ENCODE measurements at places on chromosomes 12 and 14.
A peak's percentile ranks its signal among the peaks of the same experiment; 100 is the strongest.

- no peak for DNase-seq
These were observed 16.6 kb upstream of the PLEK2 start for GRCh38 chr14:67428501-67429031.

GRCh38 chr14:91419044-91419397 lies 1.4 kb upstream of the CCDC88C start:
- DNase-seq, result no peak

DNA sequence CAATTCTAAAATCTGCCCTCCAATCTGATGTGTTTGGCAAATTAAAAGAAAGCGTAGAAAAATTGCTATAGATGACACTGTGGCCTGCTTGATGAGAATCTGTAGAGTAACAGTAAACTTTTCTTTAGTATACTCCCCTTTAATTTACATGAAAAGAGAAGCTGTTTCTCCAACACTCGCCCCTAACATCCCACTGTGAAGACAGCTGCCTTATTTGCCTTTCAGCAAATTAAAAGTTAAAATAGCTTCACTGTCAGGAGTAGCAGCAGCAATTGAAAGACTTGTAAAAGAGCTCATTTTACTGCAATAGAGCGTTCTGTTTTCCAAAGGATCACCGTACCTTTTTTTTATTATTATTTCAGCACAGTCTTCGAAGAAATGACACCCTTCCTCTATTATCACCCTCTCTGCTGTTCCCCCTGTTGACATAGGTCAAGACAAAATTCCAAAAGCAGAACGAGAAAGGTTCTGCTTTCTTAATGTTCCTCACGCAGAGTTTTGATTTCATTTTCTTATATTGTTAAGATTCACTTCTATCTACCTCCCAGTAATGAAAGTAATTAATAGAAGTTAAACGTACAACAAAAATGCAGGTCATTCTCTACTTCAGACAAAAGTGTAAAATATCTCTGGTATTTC lies 153.5 kb upstream of the USP15 start:
- no peak for DNase-seq

GRCh38 chr12:33596814-33597213 lies 157.2 kb upstream of the SYT10 start:
- DNase-seq, result no peak

GRCh38 chr12:93773122-93773871 lies 96.1 kb downstream of the CRADD start:
- DNase-seq, result peak; percentile 29

- no peak for DNase-seq
These were observed 25.2 kb downstream of the SINHCAF start for GRCh38 chr12:31300783-31301182.

GRCh38 chr14:92532490-92533163 lies 19.0 kb downstream of the RIN3 start:
- DNase-seq, result no peak

DNA sequence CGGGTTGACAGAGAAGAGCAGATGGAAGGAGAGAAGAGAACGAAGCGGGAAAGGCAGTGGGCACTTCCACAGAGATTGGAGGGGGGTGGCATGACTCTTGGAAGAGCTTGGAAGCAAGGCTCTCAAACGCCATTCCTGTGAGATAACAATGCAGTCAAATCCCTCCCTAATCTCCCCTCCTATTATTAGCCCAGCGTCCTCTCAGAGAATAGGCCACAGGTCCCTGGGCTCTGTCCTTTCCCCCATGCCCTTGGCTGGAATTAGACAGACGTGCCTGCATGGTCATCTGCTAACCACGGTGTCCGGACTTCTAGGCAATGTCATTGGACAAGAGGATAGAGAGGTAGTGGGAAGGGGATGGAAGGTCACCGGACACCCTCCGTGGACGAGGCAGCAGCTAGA lies 8.0 kb upstream of the MYH7 start:
- DNase-seq, result no peak

GRCh38 chr12:14560904-14561574 lies 6.6 kb downstream of the PLBD1 start:
- DNase-seq, result no peak

DNA sequence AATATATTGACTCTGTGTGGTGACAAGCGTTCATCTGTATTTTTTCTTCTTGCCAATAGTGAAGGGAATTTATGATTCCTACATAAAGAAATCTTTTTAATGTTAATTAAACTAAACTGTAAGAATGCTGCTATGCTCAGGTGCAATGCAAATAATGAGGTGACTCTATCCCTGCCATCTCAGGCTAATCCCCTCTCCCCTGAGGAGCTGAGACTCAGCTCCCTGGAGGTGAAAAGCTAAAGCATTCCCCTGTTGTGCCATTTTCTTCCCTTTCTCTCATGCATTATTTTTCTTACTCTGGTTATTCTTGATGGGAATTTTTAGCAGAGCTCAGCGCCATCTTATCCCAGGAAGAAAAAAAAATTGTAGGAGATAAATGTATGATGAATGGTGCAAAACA lies 113.9 kb upstream of the FGD4 start:
- no peak for DNase-seq

GRCh38 chr12:123077298-123078119 lies 73.4 kb downstream of the PITPNM2 start:
- DNase-seq, result no peak

DNA sequence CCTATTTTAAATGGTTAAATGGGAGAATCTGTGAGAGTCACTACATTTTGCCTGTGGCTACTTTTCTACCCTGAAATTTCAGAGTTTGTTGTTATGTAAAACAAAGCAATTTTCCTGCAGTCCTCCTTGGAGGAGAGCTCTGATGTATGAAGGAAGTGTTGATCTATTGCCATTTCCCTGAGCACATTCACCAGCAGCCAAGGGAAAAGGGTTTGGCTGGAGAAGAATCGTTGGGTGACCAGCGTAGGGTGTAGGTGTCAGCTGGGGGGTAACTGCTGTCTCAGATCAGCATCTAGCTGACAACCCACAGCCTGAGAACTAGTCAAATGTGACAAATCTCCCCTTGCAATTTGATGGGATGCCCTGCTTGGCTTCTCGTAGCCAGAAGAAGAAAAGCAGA lies 230.5 kb downstream of the PDZRN4 start:
- DNase-seq, result no peak

DNA sequence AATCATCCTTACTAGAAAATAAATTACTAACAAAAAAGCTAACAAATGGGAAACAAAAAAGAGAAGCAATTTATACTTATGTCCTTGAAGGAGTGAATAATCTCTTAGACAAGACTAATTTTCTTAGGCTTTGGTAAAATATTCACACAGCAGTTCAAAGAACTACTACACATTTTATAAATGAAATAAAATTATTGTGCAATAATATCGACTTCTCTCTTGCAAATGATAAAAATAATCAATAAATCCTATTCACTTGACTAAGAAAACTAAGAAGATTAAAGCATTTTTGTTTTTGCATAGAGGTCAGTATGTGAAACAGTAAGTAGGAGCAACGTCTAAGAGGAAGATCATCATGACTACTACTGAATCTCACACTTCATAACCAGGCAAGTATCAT lies 82.0 kb downstream of the EML5 start:
- no peak for DNase-seq

- DNase-seq, result no peak
These were observed 6.4 kb downstream of the NFYB start for GRCh38 chr12:104131609-104132008.

DNA sequence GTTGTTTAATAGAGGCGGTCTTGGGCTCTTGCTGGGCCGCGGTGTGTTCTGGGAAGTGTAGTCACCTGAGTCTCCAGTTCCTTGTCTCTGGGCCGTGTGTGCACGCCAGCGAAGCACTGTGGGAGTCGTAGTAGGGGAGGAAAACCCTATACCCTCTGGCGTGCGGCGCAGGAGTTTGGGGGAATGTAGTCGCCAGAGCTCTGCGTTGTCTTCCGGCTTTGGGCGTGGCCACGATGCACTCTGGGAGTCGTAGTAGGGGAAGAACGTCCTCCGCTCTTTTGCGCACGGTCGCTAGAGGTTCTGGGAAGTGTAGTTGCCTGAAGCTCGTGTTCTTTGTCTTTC lies 726 bp upstream of the ZNF140 start:
- peak; percentile 86 for DNase-seq

- no peak for DNase-seq
These were observed 25.1 kb downstream of the PXN start for GRCh38 chr12:120240495-120240833.

DNA sequence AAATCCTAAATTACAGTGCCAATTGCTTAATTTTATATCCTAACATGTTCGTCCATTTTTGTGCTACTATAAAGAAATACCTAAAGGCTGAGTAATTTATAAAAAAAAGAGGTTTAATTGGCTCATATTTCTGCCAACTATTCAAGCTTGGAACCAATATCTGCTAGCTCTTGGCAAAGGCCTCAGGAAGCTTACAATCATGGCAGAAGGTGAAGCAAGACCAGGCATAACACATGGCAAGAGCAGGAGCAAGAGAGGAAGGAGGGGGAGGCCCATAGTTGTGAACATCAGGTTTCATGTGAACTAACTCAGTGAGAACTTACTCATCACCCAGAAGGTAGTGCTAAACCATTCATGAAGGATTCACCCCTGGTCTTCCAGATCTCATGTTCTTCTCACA lies 494.3 kb downstream of the CCER1 start:
- no peak for DNase-seq

- DNase-seq, result no peak
These were observed 144.9 kb upstream of the CCDC196 start for GRCh38 chr14:66341239-66341638.

DNA sequence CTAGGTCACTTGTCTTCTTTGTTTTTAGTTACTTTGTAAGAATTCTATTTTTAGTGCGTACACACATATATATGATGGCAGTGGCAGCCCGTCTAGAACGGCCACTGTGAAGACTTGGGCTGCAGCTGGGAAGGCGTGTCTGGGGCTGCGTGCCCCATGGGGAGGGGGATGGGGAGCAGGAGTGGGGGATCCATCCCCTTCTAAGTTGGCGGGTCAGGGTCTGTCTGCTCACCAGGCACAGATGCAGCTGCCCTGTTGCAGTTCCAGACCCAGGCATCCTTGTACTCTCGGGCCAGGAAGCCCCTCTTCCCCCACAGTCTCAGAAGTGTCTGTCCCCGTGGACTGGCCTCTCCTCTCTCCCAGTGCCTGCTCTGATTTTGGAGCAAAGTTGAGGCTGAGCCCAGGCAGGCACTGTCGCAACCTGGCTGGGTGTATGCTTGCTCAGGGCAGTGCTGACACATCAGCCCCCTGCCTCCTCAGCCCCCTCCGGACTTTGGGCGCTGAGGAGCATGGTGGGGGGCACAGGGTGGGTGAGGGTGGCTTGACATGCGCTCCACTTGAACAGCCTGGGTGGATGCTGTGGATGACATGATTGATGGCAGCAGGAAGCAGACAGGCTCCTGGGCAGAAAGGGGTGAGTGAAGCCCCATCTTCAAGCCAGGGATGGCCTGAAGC lies 271.2 kb upstream of the NAV3 start:
- DNase-seq, result no peak

- DNase-seq, result no peak
These were observed 5.5 kb downstream of the HOXC5 start for GRCh38 chr12:54038284-54038870.

DNA sequence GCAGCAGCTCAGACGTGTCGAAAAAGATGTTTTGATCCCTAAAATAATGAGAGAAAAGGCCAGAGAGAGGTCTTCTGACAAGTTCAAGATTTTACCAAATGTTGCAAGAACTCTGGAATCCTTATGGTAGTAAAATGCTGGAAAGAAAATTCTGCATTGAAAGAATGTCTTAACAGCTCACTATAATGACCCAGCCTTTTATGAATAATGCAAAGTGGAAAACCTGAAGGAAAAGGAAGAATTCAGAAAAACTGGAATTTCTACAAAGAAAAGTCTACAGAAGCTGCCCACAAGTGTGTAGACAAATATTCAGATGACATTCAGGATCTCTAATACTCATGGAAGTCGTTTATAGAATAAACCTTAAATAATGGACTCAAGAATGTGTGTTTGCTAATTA lies 1.8 kb upstream of the CCDC88C start:
- DNase-seq, result no peak

DNA sequence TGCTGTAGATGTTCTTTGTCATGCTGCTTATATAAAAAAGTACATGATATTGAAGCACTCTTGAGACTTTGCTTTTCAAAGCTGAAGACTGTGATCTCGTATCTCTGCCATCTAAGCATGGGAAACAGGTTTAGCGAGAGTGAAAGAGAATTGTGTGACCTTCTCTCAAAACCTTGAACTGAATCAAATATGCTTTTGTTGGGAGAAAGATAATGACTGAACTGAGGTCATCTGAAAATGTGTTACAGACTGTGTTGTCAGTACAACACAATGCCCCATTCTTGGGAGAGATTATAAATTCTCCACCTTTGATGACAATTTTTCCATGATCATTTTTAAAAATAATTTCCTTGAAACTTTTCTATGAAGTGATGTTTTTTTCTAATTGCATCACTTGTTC lies 272.1 kb upstream of the SEL1L start:
- no peak for DNase-seq

DNA sequence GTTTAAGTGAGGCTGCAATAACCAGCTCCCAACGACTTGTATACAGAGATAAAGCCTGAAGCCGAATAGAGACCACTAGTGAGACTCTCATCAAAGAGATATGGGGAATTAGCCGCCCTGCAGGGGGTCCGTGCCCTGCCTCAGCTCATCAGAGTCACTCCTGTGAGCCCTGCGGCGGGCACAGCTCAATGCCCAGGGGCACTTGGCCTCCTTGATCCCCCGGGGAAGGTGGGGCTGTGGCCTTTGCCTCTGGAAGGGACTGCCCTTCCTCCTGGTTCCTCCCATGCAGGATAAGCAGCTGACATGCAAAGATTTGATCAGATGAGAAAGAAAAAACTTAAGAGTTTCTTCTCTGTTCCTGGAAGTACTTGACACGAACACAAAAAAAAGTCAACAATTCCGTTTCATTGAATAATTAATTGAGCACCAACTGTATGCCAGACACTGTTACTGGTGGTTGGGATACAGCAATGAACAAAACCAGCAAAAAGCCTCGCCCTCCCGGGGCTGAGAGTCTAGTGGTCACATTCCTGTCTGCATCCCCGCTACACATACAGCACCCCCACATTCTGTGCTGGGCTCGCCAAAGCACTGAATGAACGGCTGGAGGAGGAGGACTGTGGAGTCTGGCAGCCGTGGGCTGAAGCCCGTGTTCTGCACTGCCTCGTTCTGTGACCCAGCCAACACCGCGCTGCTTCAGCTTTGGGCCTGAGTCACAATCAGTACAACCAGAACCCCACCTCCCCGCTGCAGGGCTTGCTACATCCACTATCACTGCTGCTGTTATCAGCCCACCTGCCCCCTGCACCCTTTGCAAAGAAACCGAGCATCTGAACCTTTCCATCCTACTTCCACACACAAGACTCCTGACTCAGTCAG lies 10.3 kb downstream of the TTC7B start:
- DNase-seq, result no peak

- DNase-seq, result no peak
These were observed 123.5 kb upstream of the NOS1 start for GRCh38 chr12:117484901-117485300.

GRCh38 chr12:26247873-26248272 lies 52.5 kb downstream of the SSPN start:
- no peak for DNase-seq

DNA sequence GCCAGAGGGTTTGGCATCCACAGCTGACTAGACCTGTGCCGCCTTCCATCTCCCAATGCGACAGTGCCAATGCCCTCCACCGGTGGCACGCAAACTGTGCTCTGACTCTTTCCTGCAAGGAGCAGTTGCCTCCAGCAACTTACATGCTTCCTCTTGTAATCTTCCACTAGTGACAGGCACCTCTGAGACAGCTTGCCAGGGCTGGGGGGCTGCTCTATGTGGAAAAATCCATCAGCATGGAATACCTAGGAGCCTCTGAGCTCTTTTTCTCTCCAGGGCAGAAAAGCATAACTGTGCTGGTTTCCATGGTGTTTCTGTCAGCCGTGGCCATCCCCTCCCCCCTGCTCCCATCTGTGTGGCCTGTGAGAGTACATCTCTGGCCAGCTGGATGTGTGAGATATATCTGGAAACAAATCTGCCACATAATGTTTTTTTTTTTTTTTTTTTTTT lies 110.6 kb downstream of the MYRFL start:
- DNase-seq, result no peak
